Neural progenitor cell (in vitro differentiated cells): ENCODE measurements at places on chromosomes 16 and 17. TPM values are rescaled to one million over a fixed set of nuclear protein-coding genes. Genes with fewer than 3 reads are reported as not detected.

The P2RX1 gene
- not detected in 2 replicates for total RNA-seq

DNA sequence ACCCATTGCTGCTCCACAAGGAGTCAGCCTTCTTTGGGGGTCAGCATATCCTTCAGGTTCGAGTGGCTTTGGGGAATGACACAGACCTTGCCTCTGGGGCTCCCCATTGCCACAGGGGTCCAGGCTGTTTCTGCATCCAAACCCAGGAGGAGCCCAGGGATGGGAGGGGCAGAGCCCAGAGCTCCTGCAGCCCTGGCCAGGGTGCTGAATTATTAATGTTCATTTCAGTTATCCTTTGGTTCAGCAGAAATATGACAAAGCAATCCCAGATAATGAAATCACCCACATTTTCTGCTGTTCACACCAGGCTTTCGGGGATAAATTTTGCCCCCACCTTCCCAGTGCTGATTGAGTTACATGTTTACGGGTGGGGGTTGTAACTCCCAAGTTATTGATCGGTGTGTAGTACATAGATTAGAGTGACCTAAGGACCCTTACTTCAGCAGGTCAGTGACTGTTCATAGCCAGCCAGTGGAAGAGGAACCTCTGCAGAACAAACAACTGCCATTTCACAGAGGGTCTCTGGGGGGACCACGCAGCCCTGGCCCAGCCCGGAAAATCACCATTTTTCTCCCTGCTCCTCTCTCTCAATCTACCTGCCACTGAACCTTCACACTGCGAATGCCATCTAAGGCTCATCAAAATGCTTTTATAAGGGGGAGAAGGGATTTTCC lies 240.3 kb upstream of the N4BP1 start:
- H3K4me1 ChIP-seq: no peaks in the 10 kb centered on the region
- no peaks in the 10 kb centered on the region for H3K27me3 ChIP-seq
- H3K27ac ChIP-seq: no peak overlapping the region
- no peak overlapping the region for H3K4me3 ChIP-seq
- H3K36me3 ChIP-seq: no peaks in the 10 kb centered on the region
- DNase-seq: no peak

DNA sequence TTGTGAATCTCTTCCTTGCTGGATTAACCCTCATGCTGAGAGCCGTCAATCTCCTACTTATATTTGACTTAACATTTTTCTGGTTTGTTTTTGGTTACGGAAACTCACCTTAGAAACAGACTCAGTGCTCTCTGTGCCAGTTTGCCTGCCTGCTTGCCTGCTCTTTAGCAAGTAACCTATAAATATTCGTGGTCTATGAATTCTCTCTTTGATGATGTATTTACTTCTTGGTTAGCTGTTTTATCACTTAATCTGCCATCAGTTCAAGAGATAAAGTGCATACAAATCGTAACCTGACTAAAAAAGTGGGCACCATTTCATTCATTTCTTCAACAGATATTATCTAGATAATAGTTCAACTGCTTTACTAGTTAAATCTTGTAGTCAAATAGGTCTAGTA lies 26.7 kb downstream of the CYB5B start:
- no peaks in the 10 kb centered on the region for H3K27me3 ChIP-seq
- no peak overlapping the region for H3K27ac ChIP-seq
- no peak for DNase-seq
- H3K36me3 ChIP-seq: no peaks in the 10 kb centered on the region
- H3K4me1 ChIP-seq: no peaks in the 10 kb centered on the region

The COPZ2 gene
- total RNA-seq: 0.30 and 0.74 TPM in 2 replicates

The CES3 gene
- 5.7 and 13.4 TPM in 2 replicates for total RNA-seq

The MEIOC gene
- 15.1 and 22.0 TPM in 2 replicates for total RNA-seq

DNA sequence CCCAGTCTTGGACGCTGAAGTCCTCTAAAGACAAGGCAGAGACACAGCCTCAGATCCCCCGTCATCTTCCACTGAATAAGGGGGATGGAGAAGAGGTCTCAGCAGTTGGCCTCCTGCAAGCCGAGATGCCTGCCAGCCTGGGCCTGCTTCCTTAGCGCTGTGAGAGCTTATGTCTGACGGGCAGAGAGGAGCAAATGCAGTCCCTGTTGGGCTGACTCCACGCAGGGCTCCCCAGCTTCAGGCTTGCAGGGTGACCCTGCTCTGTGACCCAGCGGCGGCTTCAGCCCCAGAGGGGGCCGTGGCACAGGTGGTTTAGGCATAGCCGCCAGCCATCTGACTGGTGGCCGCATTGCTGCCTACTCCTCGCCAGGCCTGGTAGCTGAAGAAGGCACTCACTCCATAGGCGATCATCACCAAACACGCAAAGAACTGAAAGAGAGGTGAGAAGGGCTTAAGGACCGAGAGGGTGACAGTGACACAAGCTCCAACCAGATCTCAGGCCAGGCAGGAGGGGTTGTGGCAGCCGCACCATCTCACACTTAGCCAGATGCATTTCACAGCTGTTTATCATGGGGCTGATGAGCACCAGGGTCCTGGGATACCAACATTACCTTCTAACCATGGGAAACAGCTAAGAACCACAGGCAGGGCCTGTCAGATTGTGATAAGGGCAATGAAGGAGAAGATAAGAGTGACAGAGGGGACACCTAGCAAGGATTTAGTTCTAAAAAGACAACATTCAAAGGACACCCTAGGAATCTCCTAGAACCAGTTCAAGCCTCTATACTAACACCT lies 11.7 kb downstream of the ARL2BP start:
- peaks cover 16% of the 10 kb centered on the region for H3K4me1 ChIP-seq
- DNase-seq: no peak
- H3K36me3 ChIP-seq: no peaks in the 10 kb centered on the region

The TTYH2 gene
- total RNA-seq: 3.2 and 5.8 TPM in 2 replicates

- H3K27me3 ChIP-seq: no peaks in the 10 kb centered on the region
- H3K27ac ChIP-seq: no peak overlapping the region
- no peaks in the 10 kb centered on the region for H3K36me3 ChIP-seq
- H3K4me3 ChIP-seq: no peak overlapping the region
- H3K4me1 ChIP-seq: peaks cover 13% of the 10 kb centered on the region
Measured at GRCh38 chr17:36498560-36499300, 12.2 kb downstream of the ZNHIT3 start.

DNA sequence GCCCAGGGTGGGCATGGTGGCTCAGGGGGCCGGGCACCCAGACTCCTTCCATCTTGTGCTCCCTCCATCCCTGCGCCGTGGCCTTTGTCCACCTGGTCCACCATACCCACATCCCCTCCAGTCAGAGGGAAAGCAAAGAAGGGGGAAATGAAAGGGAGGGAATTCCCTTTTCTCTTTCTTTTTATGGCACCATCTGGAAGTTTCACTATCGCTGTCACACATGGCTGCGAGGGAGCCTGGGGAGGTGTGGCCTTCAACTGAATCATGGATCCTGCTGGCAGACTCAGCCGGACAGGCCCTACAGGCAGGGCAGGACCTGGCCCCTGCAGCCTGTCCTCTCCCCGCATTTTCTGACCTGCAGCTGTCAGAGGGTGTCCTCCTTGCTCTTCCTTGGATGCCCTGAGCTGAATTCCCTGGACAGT lies 6.2 kb downstream of the SLC12A3 start:
- no peaks in the 10 kb centered on the region for H3K4me1 ChIP-seq
- H3K27ac ChIP-seq: no peak overlapping the region
- DNase-seq: no peak
- no peak overlapping the region for H3K4me3 ChIP-seq
- H3K36me3 ChIP-seq: no peaks in the 10 kb centered on the region
- H3K27me3 ChIP-seq: no peaks in the 10 kb centered on the region

GRCh38 chr17:66654106-66654740 lies 180.7 kb upstream of the CACNG5 start:
- peaks cover 5% of the 10 kb centered on the region for H3K4me1 ChIP-seq
- H3K36me3 ChIP-seq: no peaks in the 10 kb centered on the region
- no peak for DNase-seq

DNA sequence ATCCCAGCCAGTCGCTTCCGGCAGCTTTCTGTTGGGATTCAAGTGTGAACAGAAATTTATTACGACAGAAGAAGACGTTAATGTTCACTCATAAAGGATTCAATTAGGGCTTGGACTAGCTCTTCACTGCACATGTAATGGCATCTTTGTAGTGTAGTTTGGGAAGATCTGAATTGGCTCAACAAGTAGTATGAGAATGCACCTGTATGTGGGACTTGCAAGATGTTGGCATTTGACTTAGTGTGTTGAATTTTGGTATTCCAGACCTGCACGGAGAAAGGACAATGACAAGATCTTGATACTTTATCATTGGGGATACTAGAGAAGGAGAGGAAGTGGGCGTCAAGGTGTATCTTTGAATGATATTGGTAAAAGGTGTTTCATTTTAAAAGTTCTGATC lies 1.2 kb downstream of the PSMD11 start:
- no peak overlapping the region for H3K27ac ChIP-seq
- H3K36me3 ChIP-seq: peaks cover 17% of the 10 kb centered on the region
- H3K27me3 ChIP-seq: peaks cover 12% of the 10 kb centered on the region
- peak overlapping the region; percentile 94 for H3K4me3 ChIP-seq

DNA sequence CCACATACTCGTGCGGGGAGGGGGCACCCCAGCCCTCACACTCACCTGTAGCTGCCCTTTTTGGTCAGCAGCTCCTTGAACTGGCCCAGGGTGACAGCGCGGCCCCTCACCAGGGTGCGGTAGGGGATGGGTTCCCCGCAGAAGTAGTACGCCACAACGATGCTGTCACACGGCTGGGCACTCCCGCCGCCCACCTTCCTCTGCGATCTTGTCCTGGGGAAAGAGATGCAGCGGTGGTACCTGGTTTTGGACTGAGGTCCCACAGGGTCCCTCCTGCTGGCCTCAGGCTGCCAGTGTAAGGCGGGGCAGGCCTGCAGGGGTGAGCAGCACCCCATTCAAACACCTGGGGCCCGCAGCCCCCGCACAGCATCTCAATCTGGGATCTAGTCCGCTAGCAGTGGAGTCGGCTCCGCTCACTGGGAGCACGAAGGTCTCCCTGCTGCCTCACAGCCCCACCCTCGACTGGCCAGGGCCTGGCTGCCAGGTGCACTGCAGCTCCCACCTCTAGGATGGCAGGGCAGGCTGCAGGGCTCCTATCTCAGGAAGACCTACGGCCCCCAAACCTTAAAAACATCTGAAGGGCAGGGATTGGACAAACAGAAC lies 6.5 kb downstream of the PDIA2 start:
- DNase-seq: no peak
- no peaks in the 10 kb centered on the region for H3K27me3 ChIP-seq
- H3K4me1 ChIP-seq: no peaks in the 10 kb centered on the region
- H3K4me3 ChIP-seq: no peak overlapping the region
- no peaks in the 10 kb centered on the region for H3K36me3 ChIP-seq
- no peak overlapping the region for H3K27ac ChIP-seq

DNA sequence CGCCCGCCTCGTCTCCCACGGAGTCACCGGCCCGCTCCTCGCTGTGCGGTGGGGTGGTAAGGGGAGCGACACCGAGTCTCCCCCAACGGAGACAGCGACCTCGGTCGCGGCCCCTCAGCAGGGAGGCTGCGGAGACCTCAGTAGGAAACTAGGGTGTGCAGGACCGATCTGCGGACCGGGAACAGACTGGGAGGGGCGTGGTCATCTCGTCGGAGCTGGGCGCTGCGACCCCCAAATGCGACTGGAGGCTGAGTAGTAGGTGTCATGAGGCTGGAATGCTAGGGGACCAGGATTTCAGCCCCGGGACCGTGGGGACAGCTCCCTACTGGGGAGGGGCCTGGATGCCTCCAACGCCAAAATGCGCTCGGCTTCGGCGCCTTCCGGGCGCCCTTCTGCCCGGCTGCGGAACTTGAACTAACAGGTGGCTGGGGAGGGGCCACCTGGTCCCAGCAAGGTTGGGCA lies 1.3 kb downstream of the CACNG4 start:
- peaks cover 19% of the 10 kb centered on the region for H3K4me1 ChIP-seq
- H3K4me3 ChIP-seq: peak overlapping the region; percentile 67
- peaks cover 84% of the 10 kb centered on the region for H3K27me3 ChIP-seq
- no peaks in the 10 kb centered on the region for H3K36me3 ChIP-seq
- peak; percentile 65 for DNase-seq

GRCh38 chr17:57677858-57678257 lies 67.2 kb downstream of the CCDC182 start:
- no peak overlapping the region for H3K4me3 ChIP-seq
- H3K27ac ChIP-seq: no peak overlapping the region
- DNase-seq: no peak
- peaks cover 17% of the 10 kb centered on the region for H3K4me1 ChIP-seq

The CACNG5 gene
- total RNA-seq: not detected in 2 replicates

- no peaks in the 10 kb centered on the region for H3K36me3 ChIP-seq
- DNase-seq: no peak
- H3K27ac ChIP-seq: no peak overlapping the region
Measured at GRCh38 chr16:28181515-28181914, 30.2 kb downstream of the XPO6 start.

DNA sequence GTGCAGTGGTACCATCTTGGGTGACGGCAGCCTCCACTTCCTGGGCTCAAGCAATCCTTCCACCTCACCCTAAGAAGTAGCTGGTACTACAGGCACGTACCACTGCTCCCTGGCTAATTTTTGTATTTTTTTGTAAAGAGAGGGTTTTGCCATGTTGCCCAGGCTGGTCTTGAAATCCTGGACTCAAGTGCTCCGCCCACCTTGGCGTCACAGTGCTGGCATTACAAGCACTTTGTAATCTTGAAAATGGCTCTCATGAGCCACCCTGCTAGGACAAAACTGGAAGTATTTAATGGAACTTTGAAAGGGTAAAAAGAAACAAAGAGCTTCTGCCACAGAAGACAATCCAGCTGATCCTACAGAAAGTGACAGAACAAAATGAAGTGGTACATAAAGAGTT lies 9.2 kb downstream of the SUMO2 start:
- no peak overlapping the region for H3K4me3 ChIP-seq
- H3K27ac ChIP-seq: no peak overlapping the region
- no peak for DNase-seq
- H3K36me3 ChIP-seq: peaks cover 15% of the 10 kb centered on the region
- H3K4me1 ChIP-seq: no peaks in the 10 kb centered on the region
- H3K27me3 ChIP-seq: no peaks in the 10 kb centered on the region

The FNDC8 gene
- 0.25 TPM in 1 of 2 replicates, not detected in the other for total RNA-seq

The GCGR gene
- total RNA-seq: not detected in 2 replicates

GRCh38 chr16:20899477-20900298 lies 470 bp downstream of the DCUN1D3 start:
- H3K27me3 ChIP-seq: no peaks in the 10 kb centered on the region
- H3K27ac ChIP-seq: no peak overlapping the region
- H3K4me1 ChIP-seq: peaks cover 28% of the 10 kb centered on the region
